ENCODE measurements at places on chromosomes 6 and 20.
A peak's percentile ranks its signal among the peaks of the same experiment; 100 is the strongest.

DNA sequence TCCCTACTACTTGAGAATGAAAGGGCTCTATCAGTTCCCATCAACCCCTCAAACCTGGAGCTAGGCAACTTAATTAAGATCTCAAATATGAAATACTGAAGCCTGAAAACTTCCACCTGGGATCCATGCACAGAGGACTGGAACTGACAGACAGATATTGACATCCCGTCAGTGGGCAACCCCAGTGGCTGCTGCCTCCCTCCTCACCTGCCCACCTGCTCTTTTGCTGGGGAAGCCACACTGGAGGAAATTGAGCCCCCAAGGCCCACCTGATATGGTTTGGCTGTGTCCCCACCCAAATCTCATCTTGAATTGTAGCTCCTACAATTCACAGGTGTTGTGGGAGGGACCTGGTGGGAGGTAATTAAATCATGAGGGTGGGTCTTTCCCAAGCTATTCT, 192.8 kb downstream of the LRFN2 start:
- DNase-seq: no peak

DNA sequence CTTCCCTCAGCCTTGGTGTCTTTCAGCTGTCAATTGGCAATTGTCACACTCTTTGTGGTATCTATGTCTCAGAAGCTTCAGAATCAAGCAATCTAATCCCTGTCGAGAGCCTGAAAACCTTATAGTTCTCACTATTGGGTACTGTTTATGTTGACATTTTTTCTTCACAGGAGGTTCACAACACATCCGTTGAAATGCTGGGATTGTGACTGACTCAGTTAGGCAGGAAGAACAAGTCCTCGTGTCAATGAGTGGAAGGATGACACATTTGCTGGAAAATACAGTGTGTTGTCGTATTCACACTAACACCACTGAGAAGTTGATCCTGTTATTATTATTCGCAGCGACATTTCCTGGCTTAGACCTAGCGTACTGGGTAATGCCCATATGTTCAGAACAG, 163.9 kb upstream of the CITED2 start:
- peak; percentile 70 for DNase-seq

DNA sequence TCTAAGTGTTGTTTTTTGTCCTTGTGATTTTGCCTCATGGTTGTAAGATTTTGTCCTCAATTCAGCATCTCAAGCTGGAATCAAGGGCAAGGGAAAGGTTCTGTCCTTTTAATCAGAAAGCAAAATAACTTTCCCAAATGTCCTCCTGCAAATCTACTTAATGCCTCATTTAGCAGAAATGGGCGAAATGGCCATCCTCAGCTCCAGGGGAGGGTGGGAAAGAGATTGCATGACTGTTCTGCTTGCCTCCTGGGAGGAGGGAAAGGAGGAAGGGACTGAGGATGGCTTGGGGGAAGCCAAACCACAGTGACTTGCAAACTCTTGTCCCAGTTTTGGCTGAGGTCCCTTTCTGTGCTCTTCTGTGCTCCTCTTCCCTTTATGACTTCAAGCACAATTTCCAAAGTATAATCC, 43.4 kb downstream of the TNFAIP3 start:
- DNase-seq: no peak

- DNase-seq: no peak
These were observed 162.8 kb downstream of the SYNE1 start for GRCh38 chr6:152474354-152474753.

GRCh38 chr20:49340161-49340966, 62.5 kb upstream of the ZNFX1 start:
- DNase-seq: no peak

- DNase-seq: no peak
These were observed 78.0 kb upstream of the SIRPG start for GRCh38 chr20:1735417-1736089.

DNA sequence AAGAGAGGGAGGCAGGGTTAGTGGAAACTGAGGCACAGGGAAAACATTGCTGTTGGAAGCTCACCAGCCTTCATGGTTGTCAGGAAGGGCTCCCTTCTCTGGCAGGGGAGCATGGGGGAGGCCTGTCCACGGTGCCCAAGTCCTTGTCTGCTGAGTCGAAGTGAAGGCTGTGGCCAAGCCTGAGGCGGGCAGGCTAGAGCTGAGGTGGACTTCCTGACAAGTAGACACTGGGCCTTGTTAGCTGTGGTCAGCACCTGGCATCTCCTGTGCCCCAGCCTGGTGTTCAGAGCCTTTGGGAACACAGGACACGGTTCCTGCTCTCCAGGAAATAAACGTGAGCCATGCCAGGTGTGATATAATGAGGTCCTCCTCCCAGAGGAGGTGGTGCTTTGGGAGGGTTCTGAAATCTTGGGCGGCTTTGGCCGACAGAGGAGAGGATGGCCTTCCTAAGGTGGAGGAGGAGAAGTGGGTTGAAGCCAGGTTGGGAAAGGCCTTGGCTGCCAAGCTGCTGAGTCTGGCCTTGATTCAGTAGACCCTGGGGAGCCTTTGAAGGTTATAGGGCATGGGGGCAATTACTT, 138.4 kb upstream of the RNF24 start:
- no peak for DNase-seq

- no peak for DNase-seq
These were observed 21.7 kb downstream of the HUS1B start for GRCh38 chr6:635233-635632.

DNA sequence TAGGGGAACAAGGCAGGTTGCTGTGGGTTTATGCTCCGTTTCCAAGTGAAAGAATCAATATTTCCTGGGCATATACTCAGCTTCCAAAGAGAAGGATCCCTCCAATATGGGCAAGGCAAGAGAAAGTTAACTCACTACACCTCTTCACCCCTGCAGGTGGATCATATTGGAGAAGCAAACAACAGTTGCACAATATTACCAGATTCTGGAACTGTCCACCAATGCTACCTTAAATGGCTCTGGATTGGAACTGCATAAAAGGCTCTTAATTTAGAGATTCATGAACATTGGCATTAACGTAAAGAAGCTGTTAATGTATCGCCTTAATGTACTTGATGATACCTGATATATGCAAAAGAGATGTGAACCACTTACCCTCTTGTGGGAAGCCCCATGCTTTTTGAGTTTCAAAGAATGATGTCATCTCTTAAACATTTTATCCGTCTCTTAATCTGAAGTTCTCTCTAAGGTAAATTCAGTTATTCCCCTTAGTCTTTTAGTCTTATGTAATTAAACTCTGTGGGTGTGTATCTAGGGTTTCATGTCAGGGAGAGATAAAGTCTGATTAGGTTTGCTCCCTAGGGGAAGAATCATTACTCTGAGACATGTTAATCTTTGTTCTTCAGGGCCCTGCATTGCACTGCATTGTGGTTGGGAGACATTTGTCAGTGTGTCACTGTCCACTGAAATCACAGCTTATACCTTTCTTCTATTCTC, 99.5 kb downstream of the PHACTR1 start:
- peak; percentile 6 for DNase-seq

- no peak for DNase-seq
These were observed 99.9 kb downstream of the CDH26 start for GRCh38 chr20:60057866-60058807.

GRCh38 chr20:25324412-25324811, 66.2 kb downstream of the ABHD12 start:
- DNase-seq: peak; percentile 44

Data from trophoblast cell (in vitro differentiated cells and primary cell).